Left renal cortex interstitium (tissue), 4 donors: ENCODE measurements at places on chromosomes 4 and X. TPM values are rescaled to one million over a fixed set of nuclear protein-coding genes. Genes with fewer than 3 reads are reported as not detected.

The CSAG3 gene
- not detected for polyA plus RNA-seq

The KLB gene
- 0.40 TPM for polyA plus RNA-seq

The RIBC1 gene
- polyA plus RNA-seq: 5.1 TPM

The SORBS2 gene
- polyA plus RNA-seq: 69.6 TPM

The GAK gene
- polyA plus RNA-seq: 91.5 TPM

The CFI gene
- 72.3 TPM for polyA plus RNA-seq

The BGN gene
- 195 TPM for polyA plus RNA-seq

The RAB9A gene
- 28.0 TPM for polyA plus RNA-seq

The KLHL13 gene
- 63.3 TPM for polyA plus RNA-seq

The MAGEC3 gene
- polyA plus RNA-seq: 0.24 TPM

The TLR8 gene
- 0.27 TPM for polyA plus RNA-seq

The PHF8 gene
- 26.7 TPM for polyA plus RNA-seq

The FGB gene
- 6.5 TPM for polyA plus RNA-seq

The ACSL4 gene
- 64.1 TPM for polyA plus RNA-seq

The JCHAIN gene
- polyA plus RNA-seq: 1.0 TPM

The PDZD11 gene
- 54.0 TPM for polyA plus RNA-seq

The KIAA1210 gene
- polyA plus RNA-seq: 1.5 TPM

The STEEP1 gene
- polyA plus RNA-seq: 28.6 TPM

The MBNL3 gene
- 31.1 TPM for polyA plus RNA-seq
